ENCODE measurements at places on chromosomes 7 and 10. TPM values are rescaled to one million over a fixed set of nuclear protein-coding genes. Genes with fewer than 3 reads are reported as not detected.

H2BK1 gene
- polyA plus RNA-seq, result not detected

NME8 gene
- polyA plus RNA-seq, result not detected

GRCh38 chr7:151920488-151920887 lies 35.8 kb upstream of the GALNTL5 start:
- no peak for DNase-seq

- DNase-seq, result no peak
Observed at GRCh38 chr10:810351-810846, 120.9 kb upstream of the DIP2C start.

GRCh38 chr7:143299840-143300239 lies 11.7 kb downstream of the CASP2 start:
- no peak for DNase-seq

- no peak for DNase-seq
Observed at GRCh38 chr10:30062090-30062489, 2.7 kb upstream of the JCAD start.

DNA sequence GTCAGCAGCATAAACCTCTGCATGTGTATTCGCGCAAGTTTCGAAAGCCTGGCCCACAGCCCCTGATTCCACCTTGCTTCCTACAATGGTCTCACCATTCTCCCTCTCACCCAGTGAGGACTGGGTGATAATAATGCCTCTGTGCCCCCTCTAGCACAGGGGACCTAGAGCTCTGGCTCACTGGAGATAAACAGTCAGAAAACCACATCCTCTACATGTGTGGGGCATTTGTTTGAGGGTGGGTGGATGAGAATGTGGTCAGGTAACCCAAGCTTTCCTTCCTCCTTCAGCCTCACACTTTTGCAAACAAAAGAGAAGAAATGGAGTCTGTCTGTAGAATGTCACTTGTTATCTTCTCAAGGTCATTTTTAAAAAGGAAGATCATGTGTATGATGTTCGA lies 373.5 kb downstream of the KCNMA1 start:
- DNase-seq, result no peak

DNA sequence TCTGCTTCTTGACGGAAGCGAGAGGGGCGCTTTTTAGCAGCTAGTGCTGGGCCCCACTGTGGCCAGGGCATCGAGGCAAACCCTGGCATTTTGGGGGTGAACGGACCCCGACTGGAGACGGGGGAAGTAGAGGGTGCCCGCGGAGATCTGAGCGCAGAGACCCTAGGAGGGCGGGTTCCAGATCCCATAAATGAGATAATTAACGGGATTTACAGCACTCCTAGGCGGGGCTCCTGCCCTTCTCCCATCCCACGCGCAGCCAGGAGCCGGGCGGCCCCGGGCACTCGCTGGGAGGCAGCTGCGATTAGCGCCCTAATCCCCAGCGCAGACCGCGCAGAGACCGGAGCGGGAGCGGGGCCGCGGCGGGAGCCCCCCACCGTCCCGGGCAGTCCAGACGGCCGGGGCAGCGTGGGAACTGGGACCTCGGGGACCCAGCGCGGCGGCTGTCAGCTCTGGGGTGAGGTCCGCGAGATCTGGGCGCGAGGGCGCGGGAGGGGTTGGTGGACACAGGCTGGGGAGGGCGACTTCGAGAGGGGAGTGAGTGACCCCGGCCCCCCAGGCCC lies 735 bp downstream of the JCAD start:
- no peak for DNase-seq

- DNase-seq, result no peak
Observed at GRCh38 chr10:95321554-95322301, 30.9 kb upstream of the PDLIM1 start.

KLF14 gene
- polyA plus RNA-seq, result 0.84 TPM

C7orf33 gene
- polyA plus RNA-seq, result not detected

- no peak for DNase-seq
Observed at GRCh38 chr7:117098457-117098856, 145.2 kb downstream of the ST7 start.

- DNase-seq, result no peak
Observed at GRCh38 chr7:116696707-116697106, 24.7 kb downstream of the MET start.

DNA sequence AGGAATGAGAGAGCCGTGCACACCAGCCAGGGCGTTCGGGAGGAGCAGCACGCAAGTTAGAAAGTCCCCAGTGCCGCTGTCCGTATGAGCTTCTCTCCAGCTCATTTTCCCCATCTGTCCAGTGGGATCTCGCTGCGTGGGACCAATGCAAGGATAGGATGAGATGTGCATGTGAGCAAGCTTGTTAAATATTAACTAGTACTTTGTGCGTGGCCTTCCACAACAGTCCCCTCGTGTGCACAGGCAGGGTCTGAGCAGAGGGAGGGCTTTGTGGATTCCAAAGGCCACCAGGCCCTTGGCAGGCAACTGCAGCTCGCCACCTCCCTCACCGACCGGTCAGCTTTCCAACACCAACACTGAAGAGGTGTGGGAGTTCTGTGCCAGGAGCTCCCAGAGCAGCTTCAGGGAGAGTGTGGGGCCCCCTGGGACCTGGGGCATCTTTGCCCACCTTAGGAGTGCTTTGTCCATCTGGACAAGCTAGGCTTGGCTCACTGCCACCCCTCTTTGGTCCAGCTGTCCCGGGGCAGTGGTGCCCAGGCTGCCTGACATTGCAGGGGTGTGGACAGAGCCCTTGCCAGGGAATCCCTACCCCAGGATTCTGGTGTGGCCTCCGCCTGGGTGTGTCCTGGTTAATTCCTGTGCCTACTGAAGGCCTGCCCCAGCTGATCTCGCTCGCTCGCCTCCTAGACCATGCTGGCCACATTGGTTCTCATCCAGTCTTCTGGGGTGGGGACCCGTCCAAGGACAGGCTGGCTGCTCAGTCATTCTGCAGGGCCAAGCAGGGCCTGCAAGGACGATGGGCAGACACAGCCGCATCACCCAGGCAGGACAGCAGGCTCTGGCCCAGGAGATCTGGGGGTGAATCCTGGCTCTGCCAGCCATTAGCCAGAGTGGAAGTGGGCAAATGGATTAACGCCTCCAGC lies 5.3 kb downstream of the FAM20C start:
- DNase-seq, result no peak

DNA sequence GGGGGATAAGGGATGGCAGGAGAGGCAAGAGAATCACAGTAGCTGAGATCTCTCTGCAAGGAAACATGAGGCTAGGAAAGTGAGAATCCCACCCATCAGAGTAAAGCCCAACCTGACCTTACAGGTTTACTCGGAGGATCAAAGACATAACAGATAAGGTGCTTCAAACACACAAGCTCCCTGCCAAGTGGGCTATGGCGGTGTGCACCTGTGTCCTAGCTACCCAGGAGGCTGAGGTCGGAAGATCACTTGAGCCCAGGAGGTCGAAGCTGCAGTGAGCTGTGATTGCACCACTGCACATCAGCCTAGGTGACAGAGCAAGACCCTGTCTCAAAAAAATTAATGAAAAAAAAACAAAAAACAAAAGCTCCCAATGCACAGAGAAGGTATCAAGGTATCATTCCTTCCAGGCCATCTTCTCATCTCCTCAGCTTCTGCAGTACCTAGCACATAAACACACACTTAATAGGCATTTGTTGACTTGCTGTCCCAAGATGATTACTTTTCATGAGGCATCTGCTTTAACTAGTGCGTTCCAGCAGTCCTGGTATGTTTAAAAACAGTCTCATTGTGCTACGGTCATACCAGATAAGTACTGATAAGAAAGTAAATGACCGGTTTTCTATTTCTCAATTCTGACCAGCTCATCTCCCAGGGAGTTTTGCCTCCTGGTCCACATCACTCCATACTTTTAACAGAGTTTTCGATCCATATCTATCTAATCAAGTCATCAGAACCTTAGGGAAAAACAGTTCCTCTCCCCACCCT lies 13.3 kb downstream of the GNA12 start:
- DNase-seq, result no peak

GRCh38 chr10:19588608-19589007 lies 227.6 kb upstream of the PLXDC2 start:
- DNase-seq, result no peak

ANKRD2 gene
- polyA plus RNA-seq, result 0.56 TPM

DNA sequence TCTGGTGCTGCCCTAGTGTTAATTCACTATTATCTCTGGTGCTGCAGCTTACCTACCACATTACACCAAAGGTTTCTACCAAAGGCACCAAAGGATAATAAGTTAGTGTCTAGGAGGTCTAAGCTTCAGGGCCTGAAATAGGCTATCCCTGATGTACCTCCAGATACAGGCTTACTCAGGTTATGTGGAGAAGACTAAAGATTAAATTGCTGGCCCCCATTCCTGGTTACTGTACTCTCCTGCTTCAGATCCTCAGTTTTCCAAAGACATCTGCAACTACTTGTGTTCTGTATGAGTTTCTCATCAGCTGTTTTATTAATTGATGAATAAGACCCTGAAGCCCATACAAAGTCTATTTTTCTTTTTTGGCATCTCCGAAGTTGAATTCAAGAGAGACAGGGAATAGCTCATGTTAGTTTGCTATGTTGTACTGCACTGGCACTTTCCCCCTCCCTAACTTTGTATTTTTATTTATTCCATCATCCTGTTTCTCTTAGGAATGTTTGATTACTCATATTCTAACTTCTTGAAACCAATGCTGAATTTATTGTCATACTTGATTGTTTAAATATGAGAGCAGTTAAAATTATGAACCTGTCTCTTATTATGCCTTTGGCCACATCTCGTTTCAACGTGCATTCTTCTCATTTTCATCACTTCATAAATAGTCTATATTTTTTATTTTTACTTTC lies 85.9 kb downstream of the PON1 start:
- no peak for DNase-seq

Measured in left renal cortex interstitium (tissue), 4 donors.